Stimulated activated CD4-positive, alpha-beta T cell treated with anti-CD3 and anti-CD28 coated beads, Interleukin-1b, Interleukin-23, amount 100 ng/mL, for 48 hours (primary cell): ENCODE measurements at places on chromosomes 2 and 18.

DNA sequence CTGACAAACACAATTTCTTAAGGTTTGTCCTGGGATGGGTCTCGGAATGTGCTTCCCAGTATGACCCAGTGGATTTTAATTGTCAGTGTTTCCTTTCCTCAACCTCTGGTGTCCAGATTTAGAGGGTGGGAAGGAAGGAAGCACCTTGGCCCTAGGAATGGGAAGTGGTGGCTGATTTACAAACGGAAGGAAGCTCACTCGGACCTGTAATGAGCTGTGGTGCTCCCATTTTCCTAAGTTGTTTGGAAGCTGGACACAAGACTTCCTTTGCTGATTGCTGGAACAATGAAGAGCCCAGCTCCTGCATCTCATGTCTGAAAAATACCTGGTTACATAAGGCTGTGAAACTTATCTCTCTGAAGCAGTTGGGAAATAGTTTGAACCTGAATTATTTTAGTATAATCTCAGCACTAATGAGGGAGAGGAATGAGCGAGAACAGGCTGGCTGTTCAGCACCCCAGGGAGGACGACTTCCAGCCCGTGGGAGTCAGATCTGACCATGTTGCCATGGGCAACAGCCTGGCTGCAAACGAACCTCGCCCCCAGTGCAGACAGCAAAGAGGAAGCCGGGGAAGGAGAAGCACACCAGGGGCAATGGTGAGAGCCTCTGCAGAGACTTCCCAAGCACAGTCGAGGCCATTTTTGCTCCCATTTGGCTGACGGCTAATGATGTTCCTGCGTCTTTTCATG is 74.4 kb upstream of the ASB18 start:
- no peak for DNase-seq

GRCh38 chr2:201779901-201780673 is 646 bp downstream of the ALS2 start:
- no peak for DNase-seq

DNA sequence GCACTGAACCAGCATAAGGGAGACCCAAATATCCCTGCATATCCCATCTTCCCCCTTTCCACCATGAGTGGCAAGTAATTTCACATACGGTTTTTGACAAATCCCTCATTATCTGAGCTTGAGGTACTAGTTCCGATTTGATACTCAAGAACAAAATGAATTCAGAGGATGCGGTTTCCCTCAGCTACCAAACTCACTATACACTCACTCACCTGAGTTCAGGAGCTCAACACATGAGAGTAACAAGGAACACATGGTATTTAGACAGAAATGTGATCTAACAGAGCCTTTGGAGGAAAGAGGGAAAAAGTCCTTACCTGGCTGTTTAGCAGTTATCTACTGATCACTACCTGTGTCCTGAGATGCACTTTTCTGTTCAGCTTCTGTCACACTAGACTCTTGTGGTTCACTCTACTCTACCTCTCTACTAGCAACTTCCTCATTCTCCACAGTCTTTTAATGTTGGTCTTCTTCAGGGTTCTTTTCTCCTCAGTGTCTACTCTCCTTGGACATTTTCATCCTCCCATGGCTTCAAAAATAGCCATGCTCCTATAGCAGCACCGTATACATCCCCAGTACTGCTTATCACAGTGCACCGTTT is 25.1 kb downstream of the ASXL2 start:
- no peak for DNase-seq

GRCh38 chr2:83866211-83866610 is 592.9 kb downstream of the SUCLG1 start:
- DNase-seq = no peak

GRCh38 chr2:221529943-221530652 is 42.0 kb downstream of the EPHA4 start:
- no peak for DNase-seq

DNA sequence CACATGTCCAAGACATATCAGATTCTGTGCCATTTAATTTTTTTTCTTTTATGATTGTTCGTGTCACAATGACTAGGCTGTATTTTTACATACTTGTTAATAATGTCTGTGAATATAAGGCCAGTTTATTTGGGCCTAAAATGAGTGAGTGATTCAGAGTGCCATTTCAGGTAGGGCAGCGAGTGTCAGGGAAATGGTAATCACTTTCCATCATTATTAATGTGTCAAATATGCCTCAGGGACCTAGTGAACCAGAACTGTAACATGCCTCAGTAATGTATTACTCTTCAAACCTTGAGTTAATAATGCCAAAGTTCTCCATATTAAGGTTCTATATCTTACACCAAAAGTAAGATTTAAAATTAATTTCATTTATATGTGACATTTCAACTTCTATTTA is 8.6 kb downstream of the FAM171B start:
- DNase-seq = no peak

- no peak for DNase-seq
These were observed 71.4 kb upstream of the GLS start for GRCh38 chr2:190809139-190809764.
